ENCODE measurements at places on chromosomes 5 and 9.

DNA sequence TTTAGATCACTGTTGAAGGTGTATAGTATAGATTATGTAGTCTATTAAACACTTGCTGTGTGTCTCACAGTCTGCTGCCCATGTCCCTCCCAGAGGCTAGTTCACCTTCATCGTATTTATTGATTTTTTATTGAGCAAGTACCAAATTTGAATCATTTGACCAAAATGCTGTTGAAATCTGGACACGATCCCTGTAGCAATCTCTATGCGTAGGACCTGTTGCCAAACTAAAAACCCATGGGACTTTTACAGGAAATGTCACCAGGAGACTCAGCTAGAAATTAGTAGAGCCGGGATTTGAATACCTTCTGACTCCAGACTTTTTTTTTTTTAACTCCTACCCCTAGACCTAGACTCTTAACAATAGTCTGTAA is 17.5 kb downstream of the SLC31A1 start:
- no peak for DNase-seq

- no peak for DNase-seq
Observed at GRCh38 chr5:15647251-15647650, 147.3 kb downstream of the FBXL7 start.

DNA sequence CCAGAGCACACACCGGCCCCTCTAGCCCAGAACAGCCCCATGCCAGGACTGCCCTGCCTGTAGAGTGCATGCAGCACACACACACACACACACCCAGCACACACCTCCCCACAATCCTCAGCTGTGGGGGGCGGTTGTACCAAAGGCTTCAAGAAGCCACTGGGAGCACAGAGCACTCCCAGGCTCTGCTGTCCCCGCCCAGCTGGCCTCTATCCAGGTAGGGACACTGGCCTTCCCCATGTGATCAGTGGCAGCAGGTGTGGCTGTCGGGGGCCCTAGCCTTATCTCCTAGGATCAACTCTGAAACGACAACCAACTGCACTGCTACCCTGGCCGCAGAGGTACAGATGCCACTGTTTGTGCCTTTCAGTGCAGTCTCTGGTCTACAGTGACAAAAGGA is 2.0 kb downstream of the ANAPC2 start:
- DNase-seq = no peak

- no peak for DNase-seq
Observed at GRCh38 chr9:91345978-91346377, 15.7 kb downstream of the AUH start.

DNA sequence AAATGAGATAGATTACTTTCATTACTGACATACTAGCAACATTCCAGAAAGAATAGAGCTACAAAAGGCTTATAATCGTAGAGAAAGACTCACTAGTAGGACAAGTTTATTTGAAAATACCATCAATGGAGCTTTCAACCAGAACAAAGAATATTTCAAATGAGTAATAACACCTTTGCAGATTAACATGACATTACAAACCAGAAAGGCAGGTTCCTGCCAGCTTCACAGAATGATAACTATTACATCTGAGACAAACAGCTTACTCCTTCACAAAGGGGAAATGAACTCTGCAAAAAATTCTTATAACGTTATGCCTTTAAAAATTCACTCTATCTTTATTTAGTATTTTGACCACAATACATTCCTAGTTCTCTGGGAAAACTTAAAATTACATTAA is 103.1 kb downstream of the EPB41L4A start:
- no peak for DNase-seq

- no peak for DNase-seq
Observed at GRCh38 chr9:18608371-18608770, 134.4 kb downstream of the ADAMTSL1 start.

GRCh38 chr5:59557572-59557971 is 336.0 kb downstream of the PDE4D start:
- DNase-seq = no peak

GRCh38 chr9:86741311-86742208 is 205.7 kb downstream of the GAS1 start:
- DNase-seq = no peak

DNA sequence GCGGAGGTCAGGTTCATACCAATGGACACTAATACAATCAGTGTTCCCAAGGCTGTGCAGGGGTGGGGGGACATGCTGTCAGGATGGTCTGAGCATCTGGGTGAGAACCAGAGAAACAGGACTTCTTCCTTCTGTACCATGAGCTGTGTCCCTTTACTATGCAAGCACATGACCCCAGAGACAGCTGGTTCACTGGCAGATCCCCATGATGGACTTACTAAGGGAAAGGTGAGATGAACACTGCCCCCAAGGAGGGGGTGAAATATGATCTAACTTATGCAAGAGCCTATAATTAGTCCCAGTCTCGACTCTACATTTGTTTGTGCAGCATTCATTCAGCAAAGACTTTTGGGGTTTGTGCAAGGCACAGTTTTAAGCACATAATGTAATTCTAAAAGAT is 91.4 kb downstream of the LIFR start:
- no peak for DNase-seq

GRCh38 chr9:93801581-93802284 is 153.4 kb downstream of the BARX1 start:
- DNase-seq = no peak

DNA sequence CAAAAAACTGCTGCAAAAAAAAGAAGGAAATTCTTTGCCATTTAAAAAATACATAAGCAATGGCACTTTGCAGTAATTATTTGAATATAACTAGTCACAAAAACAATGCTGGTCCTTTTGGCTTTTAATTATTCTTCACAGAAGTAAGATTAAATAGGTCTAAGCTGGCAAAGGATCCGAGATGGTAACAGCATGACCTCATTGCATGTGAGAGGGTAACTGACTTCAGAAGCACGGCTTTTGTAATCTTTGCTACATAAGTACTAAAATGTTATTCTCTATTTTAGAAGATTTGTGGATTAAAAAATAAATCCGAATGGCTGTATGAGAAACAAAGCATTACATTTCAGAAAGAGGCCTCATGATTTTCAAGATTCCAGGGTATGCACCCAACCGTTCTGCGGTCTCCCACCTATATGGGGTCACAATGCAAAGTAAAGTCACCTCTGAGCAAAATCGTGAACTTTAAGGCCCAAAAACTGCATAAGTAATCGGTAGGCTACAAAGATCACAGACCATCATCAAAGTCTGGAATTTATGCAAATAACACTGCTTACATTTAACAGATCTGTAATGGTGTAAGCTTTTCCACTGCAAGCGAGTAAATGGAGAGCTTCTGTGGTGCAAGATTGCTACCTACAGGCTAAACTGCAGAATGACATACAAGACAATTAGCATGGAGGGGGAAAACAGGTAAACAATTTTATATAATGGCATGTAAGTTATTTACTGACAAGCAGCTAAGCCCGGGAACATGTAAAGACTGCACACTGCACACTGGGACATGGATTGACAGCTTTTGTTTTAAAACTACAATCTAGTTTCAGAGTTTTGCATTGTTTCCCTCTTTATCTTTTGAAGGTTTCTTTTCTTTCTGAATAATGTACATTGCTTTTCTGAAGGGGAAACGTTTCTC is 231.6 kb downstream of the SLF1 start:
- peak; percentile 35 for DNase-seq

GRCh38 chr5:94983861-94984535 is 300.9 kb downstream of the MCTP1 start:
- no peak for DNase-seq

DNA sequence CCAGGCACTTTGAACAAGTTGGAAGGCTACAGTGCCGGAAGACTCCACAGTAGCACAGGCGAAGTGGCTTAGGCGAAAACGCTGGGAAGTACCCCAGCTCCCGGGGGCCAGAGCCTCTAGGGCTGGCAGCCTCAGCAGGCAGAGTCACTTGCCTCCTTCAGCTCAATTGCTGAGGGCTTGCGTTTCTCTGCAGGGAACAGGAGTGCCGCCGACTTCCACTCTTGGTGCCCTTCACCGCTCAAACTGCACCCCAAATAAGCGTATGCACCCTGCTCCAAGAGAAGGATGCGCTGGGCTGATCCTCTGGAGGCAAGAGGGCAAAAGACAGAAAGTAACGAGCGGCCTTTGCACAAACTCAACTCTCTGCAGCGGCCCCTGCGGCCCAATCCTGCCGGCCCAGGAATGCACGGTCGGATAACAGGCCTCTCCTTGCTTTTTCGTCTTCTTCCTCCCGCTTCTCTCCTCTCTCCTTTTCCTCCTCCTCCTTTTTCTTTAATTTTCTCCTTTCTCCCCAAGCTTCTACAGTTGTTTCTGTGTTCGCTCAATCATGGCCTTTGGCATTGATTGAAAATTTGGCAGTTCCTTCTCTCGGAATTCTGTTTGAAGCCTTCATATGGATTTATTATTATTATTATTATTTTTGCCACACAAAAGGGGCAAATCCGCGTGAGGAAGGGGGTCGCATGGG is 1.1 kb upstream of the S1PR3 start:
- DNase-seq = no peak

- no peak for DNase-seq
Observed at GRCh38 chr9:134624137-134624591, 17.4 kb upstream of the COL5A1 start.

- no peak for DNase-seq
Observed at GRCh38 chr5:76475936-76476335, 72.9 kb downstream of the IQGAP2 start.

GRCh38 chr5:39352951-39353350 is 11.3 kb downstream of the C9 start:
- DNase-seq = no peak

- no peak for DNase-seq
Observed at GRCh38 chr9:105969636-105970035, 275.3 kb downstream of the TMEM38B start.

DNA sequence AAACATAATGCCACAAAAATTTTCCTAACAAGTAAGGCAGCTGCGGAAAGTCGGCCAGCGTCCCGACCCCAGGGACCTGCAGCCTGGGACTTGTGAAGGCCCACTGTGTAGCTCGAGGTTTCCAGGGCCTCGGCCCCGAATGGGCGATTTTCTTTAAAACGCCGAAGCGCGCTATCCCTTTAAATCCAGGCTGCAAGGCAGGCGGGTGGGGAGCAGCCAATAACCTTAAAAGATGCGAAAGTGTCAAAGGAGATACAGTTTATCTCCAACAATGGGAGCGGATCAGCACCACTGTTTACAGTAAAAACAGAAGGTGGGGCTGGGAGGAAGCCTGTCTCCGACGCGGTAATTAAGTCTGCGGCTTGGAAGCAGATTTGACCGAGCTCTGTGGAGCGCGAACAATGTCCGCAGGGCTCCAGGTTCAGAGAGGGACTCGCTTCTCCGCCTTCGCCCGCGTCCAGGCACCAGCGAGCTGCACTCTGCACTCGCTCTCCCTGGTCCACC is 1.7 kb upstream of the ZSWIM6 start:
- DNase-seq = no peak

GRCh38 chr5:65120371-65120967 is 351.7 kb downstream of the CWC27 start:
- no peak for DNase-seq

- DNase-seq = no peak
Observed at GRCh38 chr9:33403941-33404787, 1.8 kb upstream of the AQP7 start.

DNA sequence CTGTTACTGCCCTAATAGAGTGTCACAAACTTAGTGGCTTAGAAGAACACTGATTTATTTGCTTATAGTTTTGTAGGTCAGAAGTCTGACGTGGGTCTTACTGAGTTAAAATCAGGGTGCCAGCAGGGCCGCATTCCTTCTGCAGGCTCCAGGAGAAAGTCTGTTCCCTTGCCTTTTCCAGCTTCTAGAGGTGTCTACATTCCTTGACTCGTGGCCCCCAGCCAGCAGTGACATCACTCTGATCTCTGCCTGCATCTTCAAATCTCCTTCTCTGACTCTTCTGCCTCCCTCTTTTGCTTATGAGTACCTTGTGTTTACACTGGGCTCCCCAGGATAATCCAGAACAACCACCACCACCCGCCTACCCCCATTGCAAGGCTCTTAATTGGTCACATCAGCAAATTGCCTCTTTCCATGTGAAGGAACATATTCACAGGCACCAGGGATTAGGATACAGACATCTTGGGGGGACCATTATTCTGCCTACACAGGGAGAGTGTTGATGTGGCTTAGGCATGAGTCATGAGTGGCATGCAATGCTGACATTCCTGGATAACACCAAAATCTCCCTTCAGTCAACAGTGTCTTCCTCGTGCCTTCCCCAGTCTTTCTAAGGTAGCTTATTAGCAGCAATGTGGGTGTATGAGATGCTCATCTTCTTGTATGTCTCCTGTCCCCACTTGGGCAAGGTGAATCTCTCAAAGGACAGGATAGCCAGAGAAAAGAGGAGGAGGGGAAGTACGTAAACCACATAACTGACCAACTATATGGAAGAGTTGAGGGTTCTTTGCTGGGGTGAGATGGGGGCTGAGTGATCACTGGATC is 24.4 kb downstream of the CYFIP2 start:
- no peak for DNase-seq

- no peak for DNase-seq
Observed at GRCh38 chr5:173968154-173968797, 20.7 kb upstream of the C5orf47 start.

- no peak for DNase-seq
Observed at GRCh38 chr9:108259917-108260675, 595.7 kb downstream of the ACTL7B start.

DNA sequence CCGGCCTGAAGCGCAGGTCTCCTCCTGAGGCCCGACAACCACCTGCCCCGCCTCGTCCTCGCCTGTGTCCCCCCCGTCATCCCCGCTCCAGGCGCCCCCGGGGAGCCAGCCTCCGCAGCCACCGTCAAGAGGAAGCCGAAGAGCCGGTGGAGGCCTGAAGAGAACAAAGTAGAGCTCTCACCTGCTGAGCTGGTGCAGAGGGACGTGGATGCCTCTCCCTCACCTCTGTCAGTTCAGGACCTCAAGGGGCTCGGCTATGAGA is 169.9 kb downstream of the HINT1 start:
- no peak for DNase-seq

DNA sequence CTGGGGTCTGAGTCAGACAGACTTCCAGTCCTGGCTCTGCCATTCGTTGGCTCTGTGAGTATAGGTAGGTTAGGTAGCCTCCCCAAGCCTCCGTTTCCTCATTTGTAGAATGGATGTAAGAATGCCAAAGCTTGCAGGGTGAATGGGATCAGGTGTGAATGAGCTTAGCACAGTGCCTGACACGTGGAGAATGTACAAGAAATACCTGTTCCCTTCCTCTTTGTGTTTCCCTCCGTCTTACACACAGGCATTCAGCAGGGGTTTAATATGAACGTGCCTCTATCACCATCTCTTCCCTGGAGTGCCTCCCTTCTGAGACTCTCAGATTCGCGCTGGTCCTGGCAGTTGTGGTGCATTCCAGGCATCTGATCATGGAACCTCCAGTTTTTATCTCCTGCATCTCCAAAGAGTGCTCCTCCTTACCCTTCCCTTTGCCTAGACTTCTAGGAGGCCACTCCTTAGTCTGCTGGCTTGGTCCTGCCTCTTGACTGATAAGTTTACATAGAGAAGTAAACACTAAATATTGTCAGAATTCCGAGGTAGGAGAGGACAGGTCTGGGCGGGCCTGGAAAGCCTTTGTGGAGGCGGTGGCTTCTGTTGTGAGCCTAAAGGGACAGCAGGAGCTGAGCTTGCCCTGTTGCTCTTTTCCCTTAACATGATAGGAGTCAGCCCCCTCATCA is 199.4 kb downstream of the AOPEP start:
- DNase-seq = no peak

- no peak for DNase-seq
Observed at GRCh38 chr5:1961304-1961946, 78.7 kb upstream of the IRX4 start.

- DNase-seq = no peak
Observed at GRCh38 chr5:154722097-154722496, 33.1 kb upstream of the LARP1 start.

Measured in activated CD4-positive, alpha-beta T cell treated with anti-CD3 and anti-CD28 coated beads for 4 hours (primary cell).